ENCODE measurements at places on chromosomes 1 and 21. TPM values are rescaled to one million over a fixed set of nuclear protein-coding genes. Genes with fewer than 3 reads are reported as not detected.

GRCh38 chr1:205500240-205501233 is 3.9 kb upstream of the CDK18 start:
- peaks cover 30% of the 10 kb centered on the region for H3K4me1 ChIP-seq
- H3K4me3 ChIP-seq: no peak overlapping the region
- H3K27ac ChIP-seq: no peak overlapping the region
- no peaks in the 10 kb centered on the region for H3K36me3 ChIP-seq
- DNase-seq: no peak
- H3K27me3 ChIP-seq: no peaks in the 10 kb centered on the region

GRCh38 chr1:23211955-23212354 is 5.3 kb downstream of the HTR1D start:
- no peak overlapping the region for H3K27ac ChIP-seq

DNA sequence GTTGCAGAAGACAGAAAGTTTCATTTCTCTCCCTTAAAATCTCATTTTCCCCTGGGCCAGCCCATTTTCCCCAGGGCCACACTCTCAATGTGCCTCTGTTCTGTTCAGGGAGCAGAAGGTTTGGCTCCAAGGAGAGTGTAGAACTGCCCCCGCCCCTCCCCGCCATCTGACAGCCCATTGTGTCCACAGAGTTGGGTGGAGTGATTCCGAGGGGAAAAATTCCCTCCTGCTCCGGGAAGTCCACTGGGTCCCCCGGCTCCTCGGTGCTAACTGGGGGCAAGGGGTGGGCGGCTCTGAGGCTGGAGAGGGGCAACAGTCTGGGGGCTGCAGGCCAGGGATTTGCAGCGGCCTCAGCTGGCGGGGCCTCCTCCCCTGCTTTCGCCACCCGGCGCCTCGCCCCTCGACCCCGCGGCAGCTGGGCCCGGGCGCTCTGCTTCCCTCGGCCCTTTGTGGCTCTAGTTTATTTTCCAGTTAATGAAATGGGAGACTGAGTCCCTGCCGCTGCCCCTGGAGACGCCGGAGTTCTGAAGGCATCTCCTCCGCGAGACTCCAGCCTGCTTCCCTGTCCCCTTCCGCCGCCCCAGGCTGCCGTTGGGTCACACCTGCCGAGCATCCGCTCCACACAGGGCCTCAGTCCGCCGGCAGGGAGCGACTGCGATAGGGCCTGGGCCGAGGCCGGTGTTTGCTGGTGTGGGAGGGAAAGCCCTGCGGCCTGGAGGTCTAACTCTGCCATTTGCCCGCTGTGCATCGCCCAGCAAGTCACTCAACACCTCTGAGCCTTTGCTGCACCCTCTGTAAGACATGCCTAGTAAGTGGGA is 14.7 kb upstream of the KIRREL1 start:
- no peaks in the 10 kb centered on the region for H3K36me3 ChIP-seq
- no peak for DNase-seq
- H3K4me3 ChIP-seq: peak overlapping the region; percentile 25

DNA sequence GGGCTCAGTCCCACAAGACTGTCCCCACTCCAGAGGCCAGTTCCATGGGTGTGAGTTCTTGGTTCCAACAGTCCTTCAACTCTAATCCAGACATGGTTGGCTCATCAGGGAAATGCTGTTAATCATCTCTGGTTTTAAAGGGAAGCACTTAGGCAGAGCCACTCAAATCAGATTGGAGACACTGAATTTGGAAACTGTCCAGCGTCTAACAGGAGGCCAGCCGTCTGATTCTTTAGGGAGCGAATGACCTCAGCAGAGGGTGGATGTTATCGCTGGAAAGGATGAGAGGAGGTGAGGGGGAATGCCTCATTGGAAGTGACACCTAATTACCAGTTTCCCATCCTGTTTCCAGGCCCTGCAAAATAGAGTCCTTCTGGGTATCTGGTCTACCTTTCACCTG is 22.8 kb upstream of the LRRC38 start:
- H3K27ac ChIP-seq: no peak overlapping the region
- H3K4me1 ChIP-seq: no peaks in the 10 kb centered on the region
- H3K4me3 ChIP-seq: no peak overlapping the region
- no peaks in the 10 kb centered on the region for H3K36me3 ChIP-seq
- peaks cover 7% of the 10 kb centered on the region for H3K27me3 ChIP-seq

GRCh38 chr1:200866116-200866515 is 6.7 kb upstream of the GPR25 start:
- peaks cover 6% of the 10 kb centered on the region for H3K36me3 ChIP-seq
- no peak overlapping the region for H3K27ac ChIP-seq
- H3K4me1 ChIP-seq: no peaks in the 10 kb centered on the region
- H3K27me3 ChIP-seq: peaks cover 19% of the 10 kb centered on the region
- no peak for DNase-seq

- no peaks in the 10 kb centered on the region for H3K36me3 ChIP-seq
- DNase-seq: no peak
- peaks cover 8% of the 10 kb centered on the region for H3K4me1 ChIP-seq
- H3K27ac ChIP-seq: no peak overlapping the region
- no peak overlapping the region for H3K4me3 ChIP-seq
- no peaks in the 10 kb centered on the region for H3K27me3 ChIP-seq
Measured at GRCh38 chr1:193210996-193211395, 24.6 kb upstream of the B3GALT2 start.

DNA sequence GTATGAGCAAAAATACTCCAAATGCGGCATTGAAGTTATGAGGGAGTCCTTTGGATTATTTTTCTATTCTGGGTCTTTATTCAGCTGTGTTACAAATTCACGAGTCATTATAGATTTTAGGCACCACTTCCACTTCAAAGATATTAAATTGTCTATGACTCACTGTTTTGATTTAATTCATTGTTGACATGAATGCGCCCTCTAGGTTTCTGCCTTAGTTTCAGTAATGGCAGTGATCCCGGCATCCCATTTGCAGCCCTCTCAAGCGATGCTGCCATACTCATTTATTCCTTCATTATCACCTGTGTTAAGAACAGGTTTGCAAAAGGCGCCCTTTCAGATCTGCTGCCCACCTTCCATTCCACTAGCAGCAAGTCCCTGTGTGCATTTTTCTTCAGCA is 14.0 kb downstream of the RSPO1 start:
- H3K4me1 ChIP-seq: no peaks in the 10 kb centered on the region
- DNase-seq: no peak
- no peak overlapping the region for H3K4me3 ChIP-seq
- H3K36me3 ChIP-seq: no peaks in the 10 kb centered on the region
- H3K27me3 ChIP-seq: peaks cover 95% of the 10 kb centered on the region
- no peak overlapping the region for H3K27ac ChIP-seq

ETNK2 gene
- polyA plus RNA-seq: 8.1 TPM

CFH gene
- polyA plus RNA-seq: 57.9 TPM

NOC2L gene
- polyA plus RNA-seq: 33.5 TPM

XKR8 gene
- 5.3 TPM for polyA plus RNA-seq

SLC2A5 gene
- polyA plus RNA-seq: not detected

RAB7B gene
- 3.4 TPM for polyA plus RNA-seq
